ENCODE measurements at places on chromosomes 5 and 9.

GRCh38 chr9:125549465-125549871, 157.5 kb downstream of the MAPKAP1 start:
- no peak for DNase-seq

DNA sequence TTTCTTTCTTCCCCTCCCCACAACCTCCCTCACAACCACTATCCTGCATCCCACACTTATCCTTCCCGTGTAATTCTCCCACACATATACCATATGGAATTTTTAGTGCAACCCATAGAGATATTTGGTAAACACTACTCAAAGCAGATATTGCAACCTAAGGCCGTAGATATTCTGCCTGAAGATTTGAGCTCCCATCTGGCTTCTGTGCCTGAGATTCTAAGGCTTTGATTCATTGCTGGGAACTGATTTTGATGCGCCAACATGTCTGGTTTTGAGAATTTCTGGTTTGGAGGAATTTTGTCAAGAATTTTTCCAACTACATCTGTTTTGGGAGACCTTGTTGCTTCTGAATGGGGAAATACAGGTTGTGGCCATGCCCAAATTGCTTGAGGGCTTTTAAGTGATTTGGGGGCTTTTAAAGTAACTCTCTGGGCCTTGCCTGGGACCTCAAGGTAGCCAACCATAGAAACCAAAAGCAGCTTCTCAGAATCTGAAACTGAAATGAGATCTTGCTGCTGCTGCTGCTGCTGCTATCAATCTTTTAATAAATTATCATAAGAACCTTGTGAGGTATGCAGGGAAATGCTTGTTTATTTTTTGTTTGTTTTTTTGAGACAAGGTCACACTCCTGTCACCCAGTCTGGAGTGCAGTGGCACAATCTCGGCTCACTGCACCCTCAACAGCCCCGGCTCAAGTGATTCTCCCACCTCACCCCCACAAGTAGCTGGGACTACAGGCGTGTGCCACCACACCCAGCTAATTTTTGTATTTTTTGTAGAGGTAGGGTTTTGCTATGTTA, 36.2 kb downstream of the PLAC8L1 start:
- no peak for DNase-seq

DNA sequence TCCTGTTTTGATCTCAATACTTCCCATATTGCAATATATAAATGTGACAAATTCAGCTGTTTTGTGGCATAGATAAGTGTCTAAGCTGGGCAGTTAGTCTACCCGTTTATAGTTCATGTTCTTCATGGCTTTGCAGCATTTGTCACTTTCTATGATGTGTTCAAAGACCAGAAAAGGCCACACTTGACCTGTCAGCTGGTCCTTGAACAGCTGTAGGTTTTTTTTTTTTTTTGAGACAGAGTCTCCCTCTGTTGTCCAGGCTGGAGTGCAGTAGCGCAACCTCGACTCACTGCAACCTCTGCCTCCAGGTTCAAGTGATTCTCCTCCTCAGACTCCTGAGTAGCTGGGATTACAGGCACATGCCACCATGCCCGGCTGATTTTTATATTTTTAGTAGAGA, 28.4 kb downstream of the CMBL start:
- DNase-seq = no peak

DNA sequence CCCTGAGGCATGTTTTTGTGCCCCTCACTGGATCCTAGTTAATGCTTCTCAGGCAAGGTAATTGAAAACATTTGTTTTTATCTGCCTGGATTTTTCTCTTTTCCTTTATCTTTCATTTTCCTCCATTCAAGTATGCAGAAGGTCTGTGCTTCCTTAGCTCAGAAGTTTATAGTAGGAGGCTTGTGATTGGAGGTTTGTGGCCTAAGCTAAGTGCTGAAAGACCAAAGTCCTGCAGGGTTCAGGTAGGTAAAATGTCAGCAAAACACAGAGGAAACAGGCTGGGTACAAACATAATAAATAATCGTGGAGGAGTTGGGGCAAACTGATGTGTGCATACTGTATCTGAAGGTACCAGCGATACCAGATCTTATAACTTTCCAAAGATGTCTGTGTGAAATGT, 230.9 kb upstream of the KLF4 start:
- no peak for DNase-seq

DNA sequence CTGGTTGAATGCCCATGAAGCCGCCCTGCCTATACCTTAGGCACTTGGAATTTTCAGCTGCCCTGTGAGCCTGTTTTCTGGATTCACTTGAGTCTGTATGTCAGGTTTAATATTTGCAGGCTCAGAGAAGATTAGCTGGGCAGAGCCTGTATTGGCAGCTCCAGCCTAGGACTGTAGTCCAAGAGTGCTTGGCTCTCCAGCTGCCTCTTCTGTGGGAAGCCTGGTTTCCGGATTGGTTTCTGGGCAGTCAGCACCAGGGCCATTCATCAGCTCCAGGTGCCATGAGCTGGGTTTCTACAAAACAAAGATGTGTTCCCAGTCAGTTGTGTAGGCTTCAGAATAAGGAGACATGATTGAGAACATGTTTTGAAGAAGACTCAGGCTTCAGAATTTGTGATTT, 90.1 kb downstream of the ARHGAP26 start:
- DNase-seq = no peak

DNA sequence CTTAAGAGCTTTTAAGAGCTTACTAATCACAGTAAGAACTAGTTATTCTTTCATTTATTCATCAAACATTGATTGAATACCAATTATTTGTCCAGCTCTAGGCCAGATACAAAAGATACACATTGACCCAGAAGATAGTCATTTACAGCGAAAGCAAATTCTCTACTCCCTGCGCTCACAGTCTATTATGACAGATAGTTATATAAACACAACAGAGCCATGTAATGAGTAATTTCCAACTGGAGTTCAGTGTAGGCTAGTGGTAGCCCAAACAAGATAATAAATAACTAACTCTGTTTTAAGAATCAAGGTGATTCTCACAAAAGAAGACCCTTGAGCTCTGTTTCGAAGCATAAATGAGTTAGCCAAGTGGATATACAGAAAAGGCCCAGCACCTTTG, 397.8 kb upstream of the TLE4 start:
- no peak for DNase-seq

DNA sequence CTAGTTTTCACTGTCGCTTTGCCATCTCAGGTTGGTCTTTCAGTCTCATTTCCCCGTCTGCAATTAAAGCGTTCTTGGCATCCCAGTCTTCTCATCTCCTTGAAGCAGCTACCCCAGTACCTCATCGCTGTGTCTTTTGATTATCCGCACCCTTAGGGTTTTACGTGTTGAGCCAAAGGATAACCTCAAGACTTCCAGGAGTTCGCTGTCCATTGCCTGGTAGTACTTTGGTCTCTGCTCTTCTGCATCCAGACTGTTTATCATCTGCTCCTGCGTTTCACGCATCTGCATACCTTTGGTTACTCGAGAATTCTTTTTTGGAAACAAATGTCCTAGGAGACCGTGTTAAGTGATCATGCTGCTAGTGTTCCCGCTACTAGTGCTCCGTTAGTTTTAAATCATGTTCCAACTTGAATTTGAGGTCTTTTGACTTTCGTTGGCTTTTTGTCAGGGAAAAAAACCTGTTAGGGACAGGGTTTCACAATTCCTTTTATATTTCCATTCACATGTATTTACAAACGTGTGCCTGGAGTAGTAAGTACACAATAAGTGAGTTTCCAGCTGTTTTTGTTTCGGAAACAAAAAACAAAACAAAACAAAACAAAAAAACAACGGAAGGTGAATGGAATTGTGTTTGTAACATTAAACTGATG, 888 bp downstream of the RABGAP1 start:
- no peak for DNase-seq

GRCh38 chr9:81902196-81902595, 26.0 kb upstream of the SPATA31D4 start:
- no peak for DNase-seq

GRCh38 chr5:108386345-108387061, 4.6 kb upstream of the FBXL17 start:
- no peak for DNase-seq

DNA sequence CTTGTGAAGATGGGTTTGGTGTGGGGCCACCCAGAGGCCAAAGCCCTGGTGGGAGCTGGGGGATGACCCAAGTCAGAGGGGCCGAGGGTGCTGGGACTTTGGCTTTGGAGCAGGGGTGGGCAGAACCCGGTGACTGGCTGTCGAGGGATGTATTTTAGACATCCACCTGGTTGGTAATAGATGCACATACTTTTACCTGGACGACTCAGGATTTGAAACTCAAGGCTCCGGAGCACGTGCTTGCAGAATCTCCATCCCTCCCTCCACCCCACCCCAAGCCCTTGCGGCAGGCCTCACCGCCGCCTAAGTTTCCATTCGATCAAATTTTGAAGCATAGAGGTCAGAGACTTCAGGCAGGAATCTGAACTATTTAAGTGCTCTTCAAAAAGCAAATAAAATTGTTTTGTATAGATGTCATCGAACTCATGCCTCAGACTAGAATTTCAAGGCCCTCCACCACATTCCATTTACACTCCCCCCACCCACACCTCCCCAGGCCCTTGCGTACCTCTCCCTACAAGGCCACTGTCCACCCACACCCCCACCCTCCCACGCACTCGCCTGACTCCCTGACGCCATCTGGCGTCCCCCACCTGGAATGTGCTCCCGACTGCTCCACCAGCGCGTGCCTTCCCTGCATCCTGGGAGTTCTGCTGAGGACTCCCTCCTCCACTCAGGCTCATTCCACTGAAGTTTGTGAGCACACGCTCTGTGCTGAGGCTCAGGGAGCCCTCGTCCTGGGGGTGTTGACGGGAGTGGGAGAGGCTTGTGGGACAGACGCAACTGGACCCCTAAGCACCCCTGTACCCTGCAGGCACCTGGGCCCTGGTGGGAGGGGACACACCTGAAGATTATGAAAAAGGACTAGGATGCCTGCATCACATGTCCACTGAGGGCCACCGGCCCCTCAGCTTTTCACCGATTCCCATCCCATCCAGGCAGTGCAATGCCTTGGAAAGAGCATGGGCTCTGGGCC, 56.4 kb upstream of the RPL26L1 start:
- no peak for DNase-seq

DNA sequence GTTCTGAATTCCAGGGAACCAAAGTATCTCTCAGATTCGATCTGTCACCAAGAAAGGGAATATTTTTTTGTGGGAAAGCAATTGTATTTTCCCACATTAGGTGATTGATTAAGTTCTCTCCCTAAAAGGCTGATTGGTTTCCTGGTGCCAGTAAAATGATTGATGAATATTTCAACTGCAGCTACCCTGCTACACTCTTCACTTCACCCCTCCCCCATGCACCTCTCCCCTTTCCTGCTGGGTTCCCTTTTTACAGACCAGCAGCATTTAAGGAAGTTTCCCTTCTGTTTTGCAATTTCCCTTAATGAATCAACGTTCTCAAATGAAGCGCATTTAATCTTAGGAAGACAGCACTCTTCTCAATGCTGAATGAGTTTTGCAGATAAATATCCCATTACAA, 13.1 kb downstream of the NR6A1 start:
- no peak for DNase-seq

GRCh38 chr9:88819476-88819875, 171.8 kb upstream of the S1PR3 start:
- no peak for DNase-seq
